ENCODE measurements at places on chromosomes 1 and 21. TPM values are rescaled to one million over a fixed set of nuclear protein-coding genes. Genes with fewer than 3 reads are reported as not detected.
A peak's percentile ranks its signal among the peaks of the same experiment; 100 is the strongest.

DNA sequence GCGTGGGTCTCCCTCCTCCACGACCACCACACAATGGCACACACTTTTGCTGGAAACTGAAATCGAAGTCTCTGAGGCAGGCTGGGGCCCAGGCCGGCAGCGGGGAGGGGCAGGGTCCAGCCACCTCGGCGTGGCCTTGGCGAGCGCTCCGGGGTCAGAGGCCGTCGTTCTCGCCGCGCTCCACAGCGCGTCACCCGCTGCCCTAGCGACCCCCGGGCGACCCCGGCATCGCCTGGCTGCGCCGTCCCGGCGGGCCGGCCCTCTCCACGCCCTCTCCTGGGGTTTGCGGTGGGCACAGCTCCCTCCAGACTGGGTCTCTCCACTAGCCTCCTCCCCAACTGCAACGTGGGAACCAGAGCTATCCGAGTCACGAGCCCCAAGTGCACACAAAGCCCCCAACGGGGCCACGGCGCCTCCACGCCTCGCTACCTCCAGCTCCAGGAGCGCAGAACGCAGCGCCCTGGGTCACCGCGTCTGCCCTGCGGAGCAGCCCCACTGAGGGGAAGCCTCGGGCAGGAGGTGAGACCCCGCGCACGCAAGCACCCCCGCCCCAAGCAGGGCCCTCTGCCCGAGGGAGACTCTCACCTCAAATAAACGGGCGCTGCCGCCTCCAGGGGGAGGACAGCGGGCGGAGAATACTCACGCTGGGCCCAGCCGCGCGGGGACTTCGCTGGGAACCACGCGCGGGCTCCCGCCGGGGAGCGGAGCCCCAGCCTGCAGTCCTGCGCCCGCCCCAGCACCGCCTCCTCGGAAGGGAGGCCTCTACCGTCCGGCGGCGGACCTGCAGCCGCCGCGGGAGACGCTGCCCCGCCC, 134.0 kb upstream of the BARHL2 start:
- peak; percentile 82 for DNase-seq

CELSR2 gene
- 7.2 TPM for total RNA-seq

- peak; percentile 45 for DNase-seq
Observed at GRCh38 chr1:97832481-97832880, 88.4 kb downstream of the DPYD start.

- peak; percentile 17 for DNase-seq
Observed at GRCh38 chr1:109803901-109804331, 40.2 kb upstream of the EPS8L3 start.

DNA sequence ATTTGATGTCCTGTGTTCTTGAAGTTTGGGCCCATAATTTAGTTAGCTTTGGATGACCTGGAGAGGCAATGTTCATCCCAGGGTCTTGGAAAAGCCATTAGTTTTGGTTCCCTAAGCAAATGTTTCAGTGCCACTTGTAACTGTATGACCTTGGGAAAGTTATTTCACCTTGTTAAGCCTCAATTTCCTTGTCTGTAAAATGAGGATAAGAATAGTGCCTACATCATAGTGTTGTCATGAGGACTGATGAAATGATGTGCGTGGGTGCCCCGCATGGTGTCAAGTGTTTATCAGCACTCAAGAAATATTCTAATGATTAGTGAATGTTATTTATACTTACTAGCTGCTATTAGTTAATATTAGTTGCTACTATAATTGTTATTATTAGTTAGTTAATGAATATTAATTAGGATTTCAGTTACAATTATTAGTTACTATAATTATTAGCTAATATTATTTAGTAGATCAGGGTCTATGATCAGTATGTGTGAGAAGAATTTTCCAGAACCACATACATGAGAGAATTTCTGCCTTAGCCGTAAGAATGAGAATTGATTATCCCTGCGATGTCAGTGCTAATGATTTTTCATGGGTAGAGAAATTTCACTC, 1.9 kb downstream of the SH3BGR start:
- DNase-seq: no peak

- DNase-seq: peak; percentile 43
Observed at GRCh38 chr1:207112616-207113296, 8.7 kb downstream of the C4BPA start.

WDR64 gene
- total RNA-seq: not detected

PGM1 gene
- 82.8 TPM for total RNA-seq

LDLRAD2 gene
- total RNA-seq: 0.72 TPM

DNA sequence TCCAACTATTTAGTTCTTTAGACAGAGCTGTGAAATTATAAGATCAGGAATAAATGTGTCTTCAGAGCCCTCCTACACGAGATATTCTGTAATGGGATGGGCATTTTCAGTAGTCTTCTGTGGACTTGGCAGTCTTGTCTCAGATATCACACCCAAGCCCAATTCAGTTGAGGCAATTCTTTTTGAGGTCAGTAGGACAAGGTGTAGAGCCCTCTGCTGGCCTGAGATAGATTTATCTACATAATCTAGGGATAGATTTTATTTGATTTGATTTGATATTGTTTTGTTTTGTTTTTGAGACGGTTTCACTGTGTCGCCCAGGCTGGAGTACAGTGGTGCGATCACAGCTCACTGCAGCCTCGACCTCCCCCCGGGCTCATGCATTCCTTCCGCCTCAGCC, 77.5 kb downstream of the FMN2 start:
- no peak for DNase-seq

GRCh38 chr1:109488201-109488600, 4.5 kb downstream of the ATXN7L2 start:
- no peak for DNase-seq

BGLAP gene
- not detected for total RNA-seq

- DNase-seq: no peak
Observed at GRCh38 chr1:112344754-112345423, 51.1 kb upstream of the CTTNBP2NL start.

GRCh38 chr1:118905196-118905595, 82.9 kb downstream of the TBX15 start:
- no peak for DNase-seq

SLFNL1 gene
- 10.5 TPM for total RNA-seq

OR2L8 gene
- total RNA-seq: not detected

GRCh38 chr1:93989601-93990000, 80.4 kb upstream of the GCLM start:
- no peak for DNase-seq

DNA sequence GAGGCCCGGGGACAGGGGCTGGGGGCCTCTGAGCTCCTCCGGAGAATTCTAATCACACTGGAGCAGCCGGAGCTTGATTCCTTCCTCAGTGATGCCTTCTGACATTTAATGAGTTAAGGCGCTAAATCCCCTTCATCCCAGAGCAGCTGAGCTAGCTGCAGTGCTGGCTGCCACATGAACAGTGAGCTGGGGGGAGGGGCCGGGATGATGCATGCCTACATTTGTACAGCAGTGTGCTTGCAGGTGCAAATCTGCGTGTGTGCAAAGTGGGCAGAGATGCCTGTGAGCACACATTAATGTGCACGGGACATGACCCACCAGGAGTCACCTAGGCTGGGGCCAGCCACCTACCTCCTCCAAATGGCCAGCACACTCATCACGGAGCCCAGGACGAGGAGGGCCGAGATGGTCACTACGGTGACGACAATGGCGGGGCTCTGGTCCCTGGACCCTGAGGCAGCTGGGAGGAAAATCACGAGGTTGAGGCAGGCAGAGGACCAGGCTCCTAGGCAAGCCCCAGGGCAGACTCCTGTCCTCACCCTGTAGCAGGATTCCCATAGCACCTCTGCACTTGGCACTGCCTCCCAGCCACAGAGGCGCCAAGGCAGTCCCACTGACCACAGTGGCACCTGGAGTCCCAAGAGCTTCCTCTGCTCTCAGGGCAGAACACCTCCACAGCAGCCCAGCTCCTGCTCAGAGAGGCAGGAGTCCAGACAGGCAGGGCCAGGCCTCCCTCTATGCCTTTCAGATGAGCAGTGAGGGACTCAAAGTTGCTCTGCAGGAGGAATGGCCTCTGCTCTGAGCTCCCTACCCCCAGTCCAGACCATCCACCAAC, 34.7 kb downstream of the CDCA8 start:
- no peak for DNase-seq

- no peak for DNase-seq
Observed at GRCh38 chr1:108817016-108817415, 39.9 kb downstream of the AKNAD1 start.

DNA sequence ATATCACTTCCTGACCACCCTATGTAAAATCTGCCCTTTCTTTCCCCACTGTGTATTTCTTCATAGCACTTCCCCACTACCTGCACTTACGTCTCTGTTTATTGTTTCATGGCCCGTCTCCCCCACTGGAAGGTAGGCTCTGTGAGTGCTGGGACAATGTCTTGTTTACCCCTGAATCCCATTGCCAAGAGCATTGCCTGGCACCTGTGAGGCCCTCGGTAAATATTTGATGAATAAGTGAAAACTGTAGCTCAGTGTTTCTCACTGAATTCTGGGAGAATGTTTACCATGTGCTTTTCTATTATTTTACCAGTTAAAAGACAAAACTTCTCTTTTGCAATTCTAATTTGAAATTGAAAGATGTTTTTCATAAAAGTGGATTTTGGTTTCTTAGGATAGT, 11.8 kb downstream of the NFASC start:
- DNase-seq: no peak

DNA sequence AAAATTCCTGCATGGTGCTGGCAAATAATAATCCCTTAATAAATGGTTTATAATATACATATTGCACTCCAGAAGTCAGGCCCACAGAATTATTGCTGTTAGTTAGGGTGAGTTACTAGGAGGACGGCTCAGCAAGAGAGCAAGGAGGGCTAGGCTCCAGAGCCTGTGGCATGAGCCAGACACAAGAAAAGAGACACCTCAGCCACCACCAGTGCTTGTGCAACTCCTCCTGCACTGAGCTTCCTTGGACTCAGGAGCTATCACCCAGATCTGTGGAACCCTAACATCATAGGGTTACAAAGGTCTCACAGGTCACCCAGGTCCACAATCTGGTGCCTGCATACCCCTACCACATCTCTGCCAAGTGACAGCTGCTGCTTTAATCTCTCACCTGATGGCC, 12.8 kb upstream of the LRRC8D start:
- DNase-seq: no peak

DNA sequence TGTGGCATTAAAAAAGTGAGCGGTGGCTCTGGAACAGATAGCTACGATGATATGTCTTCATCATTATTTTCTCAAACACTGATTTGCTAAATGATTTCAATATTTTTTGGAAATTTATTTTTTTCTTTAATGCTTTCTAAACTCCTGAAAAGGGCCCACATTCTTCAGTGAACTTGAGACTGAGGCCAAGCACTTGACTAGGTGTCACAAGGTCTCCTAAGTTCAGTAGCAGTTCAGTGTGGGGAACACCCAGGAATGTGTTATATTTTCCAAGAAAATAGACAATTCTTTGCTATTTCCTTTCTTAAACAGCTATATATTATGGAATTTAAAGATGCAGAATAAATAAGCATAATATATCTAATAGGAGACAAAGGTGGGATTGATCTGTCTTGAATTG, 850.9 kb downstream of the USP25 start:
- no peak for DNase-seq

GRCh38 chr1:214494706-214495105, 56.7 kb downstream of the PTPN14 start:
- DNase-seq: no peak

- no peak for DNase-seq
Observed at GRCh38 chr1:57024855-57025254, 59.0 kb upstream of the C8B start.

Data from stomach (tissue), 19 donors.